ENCODE measurements at places on chromosomes 11 and 22.
A peak's percentile ranks its signal among the peaks of the same experiment; 100 is the strongest.

- no peak for DNase-seq
Observed at GRCh38 chr11:66628061-66628603, 10.4 kb upstream of the RBM4 start.

GRCh38 chr22:30486661-30487115 is 14.9 kb upstream of the SEC14L3 start:
- no peak for DNase-seq

DNA sequence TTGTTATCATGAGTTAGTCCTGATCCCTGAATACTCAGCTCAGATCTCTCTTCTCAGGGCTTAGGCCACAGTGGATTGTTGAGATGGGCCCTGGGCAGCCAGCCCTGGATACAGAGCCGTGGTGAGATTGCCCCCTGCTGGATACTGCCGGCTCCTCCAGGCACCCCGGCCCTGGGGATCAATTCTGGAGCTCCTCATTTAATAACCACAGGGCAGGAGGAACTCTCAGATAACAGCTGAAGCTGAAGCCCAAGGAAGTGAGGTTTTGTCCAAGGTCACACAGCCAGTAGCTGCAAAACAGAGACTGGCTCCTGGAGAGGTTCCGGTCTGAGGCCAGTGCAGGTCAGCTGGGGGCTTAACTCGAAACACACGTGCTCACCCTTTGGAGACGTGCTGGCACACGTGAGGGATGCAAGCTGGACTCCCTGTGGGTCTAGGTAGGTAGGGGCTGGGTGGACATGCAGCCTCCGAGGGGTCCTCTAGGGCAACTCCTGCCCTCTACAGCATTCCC is 16.0 kb downstream of the USH1C start:
- peak; percentile 25 for DNase-seq

- no peak for DNase-seq
Observed at GRCh38 chr11:61963016-61963281, 4.5 kb downstream of the FTH1 start.

- DNase-seq, result no peak
Observed at GRCh38 chr11:13907678-13908077, 54.8 kb upstream of the SPON1 start.

DNA sequence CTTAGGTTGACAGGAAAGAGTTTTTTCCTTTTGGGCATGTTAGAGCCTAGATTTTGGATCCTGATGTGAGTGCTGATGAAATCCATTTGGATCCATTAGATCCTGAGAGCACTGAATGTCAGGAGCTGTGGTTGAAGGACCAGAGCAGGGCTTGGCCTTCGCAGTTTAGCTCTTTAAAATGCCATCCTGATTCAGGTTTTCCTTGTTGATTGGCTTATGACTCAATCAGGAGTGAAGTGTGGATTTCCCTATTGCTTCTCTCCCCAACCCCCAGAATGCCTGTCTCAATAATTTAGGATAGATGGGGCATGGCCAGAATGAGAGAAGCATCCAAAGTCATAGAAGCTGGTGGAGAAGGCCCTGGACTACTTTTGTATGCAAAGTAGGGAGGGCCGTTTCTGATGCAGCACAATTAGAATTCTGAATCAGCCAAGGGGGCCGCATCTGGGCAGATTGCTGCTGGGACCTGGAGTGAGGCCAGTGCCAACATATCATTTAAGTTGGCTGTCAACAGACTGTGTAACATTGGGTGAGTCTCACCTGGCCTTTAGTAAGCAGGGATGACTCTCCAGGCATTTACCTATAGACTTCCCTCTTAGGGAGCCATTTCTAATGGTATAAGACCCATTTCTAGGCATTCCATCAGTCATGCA is 80.5 kb downstream of the TEAD1 start:
- DNase-seq, result no peak

GRCh38 chr11:114260483-114260882 is 35.7 kb upstream of the NNMT start:
- no peak for DNase-seq

GRCh38 chr11:2304506-2305139 is 2.8 kb downstream of the TSPAN32 start:
- no peak for DNase-seq

GRCh38 chr11:134762248-134763029 is 350.4 kb upstream of the B3GAT1 start:
- no peak for DNase-seq

DNA sequence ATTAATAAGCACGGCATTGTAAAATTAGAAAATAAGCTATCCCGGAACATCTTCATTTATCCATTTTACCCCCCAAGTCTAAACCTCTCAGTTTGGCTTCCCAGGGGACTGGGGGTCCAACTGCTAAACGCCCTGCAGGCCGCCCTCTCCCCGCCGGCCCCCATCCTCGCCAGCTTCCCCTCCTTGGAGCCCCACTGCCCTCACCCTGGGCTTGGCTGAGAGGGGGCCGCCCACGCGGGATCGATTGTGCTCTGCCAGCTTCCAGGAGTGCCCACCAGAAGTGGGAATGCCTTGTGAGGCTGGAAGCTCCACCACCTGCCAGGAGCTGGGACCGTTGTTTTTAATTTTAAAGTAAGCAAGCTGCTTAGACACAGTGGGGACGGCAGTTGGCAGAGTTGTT is 353.5 kb downstream of the TBC1D22A start:
- DNase-seq, result no peak

GRCh38 chr11:122656631-122657101 is 1.1 kb downstream of the UBASH3B start:
- peak; percentile 32 for DNase-seq

Data from activated gamma-delta T cell treated with Interleukin-2 at 50 U/mL for 16 hours (primary cell).